ENCODE measurements at places on chromosomes 5 and 9. TPM values are rescaled to one million over a fixed set of nuclear protein-coding genes. Genes with fewer than 3 reads are reported as not detected.

GRCh38 chr5:659496-660263 lies 33.5 kb downstream of the TPPP start:
- no peaks in the 10 kb centered on the region for H3K4me1 ChIP-seq
- H3K4me3 ChIP-seq, result no peak overlapping the region
- no peaks in the 10 kb centered on the region for H3K27me3 ChIP-seq
- no peak for DNase-seq
- H3K36me3 ChIP-seq, result peaks cover 9% of the 10 kb centered on the region

- no peak overlapping the region for H3K27ac ChIP-seq
- H3K27me3 ChIP-seq, result no peaks in the 10 kb centered on the region
- no peak overlapping the region for H3K4me3 ChIP-seq
- DNase-seq, result no peak
- peaks cover 9% of the 10 kb centered on the region for H3K4me1 ChIP-seq
Measured at GRCh38 chr9:101434998-101435397, 576 bp downstream of the ALDOB start.

DNA sequence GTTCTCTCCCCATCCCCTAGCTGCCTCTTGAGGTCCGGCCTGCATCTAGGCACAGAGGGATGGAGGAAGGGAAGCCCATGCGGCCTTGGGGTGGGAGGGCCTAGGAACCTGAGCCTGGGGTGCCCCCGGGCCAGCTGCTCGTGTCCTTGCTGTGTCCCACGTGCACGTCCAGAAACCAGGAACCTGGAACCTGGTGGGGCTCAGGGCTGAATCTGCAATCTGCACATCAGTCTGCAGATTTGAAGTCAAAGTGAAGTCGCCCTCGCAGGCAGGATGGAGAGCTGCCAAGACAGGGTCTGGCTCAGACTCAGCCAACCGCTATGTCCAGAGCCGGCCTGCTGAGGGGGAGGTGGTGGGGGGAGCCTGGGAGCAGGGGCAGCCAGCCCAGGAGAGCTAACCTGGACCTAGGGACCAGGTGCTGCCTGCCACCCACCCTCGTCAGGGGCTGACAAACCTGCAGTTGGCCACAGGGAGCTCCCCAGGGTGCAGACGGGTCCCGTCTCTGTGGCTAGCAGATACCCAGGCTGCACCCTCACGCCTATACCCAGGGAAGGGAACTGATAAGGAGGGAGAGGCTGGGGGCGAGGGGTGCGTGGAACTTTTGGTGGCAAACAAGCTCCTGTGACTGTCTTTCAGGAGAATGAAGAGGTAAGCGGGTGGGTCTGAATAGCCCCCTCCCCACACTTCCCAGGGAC lies 103.5 kb upstream of the SIMC1 start:
- no peaks in the 10 kb centered on the region for H3K4me1 ChIP-seq
- no peak overlapping the region for H3K27ac ChIP-seq
- no peaks in the 10 kb centered on the region for H3K36me3 ChIP-seq
- no peaks in the 10 kb centered on the region for H3K27me3 ChIP-seq

GRCh38 chr5:139342423-139342723 lies 719 bp downstream of the PAIP2 start:
- no peaks in the 10 kb centered on the region for H3K36me3 ChIP-seq
- H3K27me3 ChIP-seq, result no peaks in the 10 kb centered on the region
- H3K4me3 ChIP-seq, result peak overlapping the region; percentile 92

GRCh38 chr9:34382054-34382453 lies 5.4 kb upstream of the MYORG start:
- DNase-seq, result no peak
- H3K27me3 ChIP-seq, result no peaks in the 10 kb centered on the region
- H3K36me3 ChIP-seq, result no peaks in the 10 kb centered on the region
- no peak overlapping the region for H3K4me3 ChIP-seq

GRCh38 chr5:157518963-157519362 lies 56.6 kb downstream of the ADAM19 start:
- H3K27me3 ChIP-seq, result no peaks in the 10 kb centered on the region
- no peaks in the 10 kb centered on the region for H3K4me1 ChIP-seq
- H3K27ac ChIP-seq, result no peak overlapping the region
- DNase-seq, result no peak
- H3K36me3 ChIP-seq, result no peaks in the 10 kb centered on the region

GRCh38 chr9:93968451-93969327 lies 13.5 kb upstream of the BARX1 start:
- no peak overlapping the region for H3K27ac ChIP-seq
- no peak overlapping the region for H3K4me3 ChIP-seq
- H3K27me3 ChIP-seq, result no peaks in the 10 kb centered on the region
- DNase-seq, result no peak
- no peaks in the 10 kb centered on the region for H3K4me1 ChIP-seq

- no peaks in the 10 kb centered on the region for H3K36me3 ChIP-seq
- no peak overlapping the region for H3K4me3 ChIP-seq
- H3K4me1 ChIP-seq, result no peaks in the 10 kb centered on the region
- DNase-seq, result no peak
- no peak overlapping the region for H3K27ac ChIP-seq
Measured at GRCh38 chr9:71303351-71303750, 181.9 kb upstream of the TRPM3 start.

DNA sequence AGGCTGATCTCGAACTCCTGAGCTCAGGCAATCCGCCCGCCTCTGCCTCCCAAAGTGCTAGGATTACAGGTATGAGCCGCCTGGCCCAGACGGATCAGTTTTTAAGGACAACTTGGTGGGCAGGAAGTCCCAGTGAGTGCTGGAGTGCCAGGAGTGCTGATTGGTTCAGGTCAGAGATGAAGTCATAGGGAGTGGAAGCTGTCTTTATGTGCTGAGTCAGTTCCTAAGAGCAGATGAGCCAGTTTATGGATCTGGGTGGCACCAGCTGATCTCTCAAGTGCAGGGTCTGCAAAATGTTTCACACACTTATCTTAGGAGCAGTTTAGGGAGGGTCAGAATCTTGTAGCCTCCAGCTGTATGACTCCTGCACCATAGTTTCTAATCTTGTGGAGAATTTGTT lies 292.1 kb upstream of the ELAVL2 start:
- DNase-seq, result no peak
- no peaks in the 10 kb centered on the region for H3K27me3 ChIP-seq
- H3K4me1 ChIP-seq, result no peaks in the 10 kb centered on the region

DNA sequence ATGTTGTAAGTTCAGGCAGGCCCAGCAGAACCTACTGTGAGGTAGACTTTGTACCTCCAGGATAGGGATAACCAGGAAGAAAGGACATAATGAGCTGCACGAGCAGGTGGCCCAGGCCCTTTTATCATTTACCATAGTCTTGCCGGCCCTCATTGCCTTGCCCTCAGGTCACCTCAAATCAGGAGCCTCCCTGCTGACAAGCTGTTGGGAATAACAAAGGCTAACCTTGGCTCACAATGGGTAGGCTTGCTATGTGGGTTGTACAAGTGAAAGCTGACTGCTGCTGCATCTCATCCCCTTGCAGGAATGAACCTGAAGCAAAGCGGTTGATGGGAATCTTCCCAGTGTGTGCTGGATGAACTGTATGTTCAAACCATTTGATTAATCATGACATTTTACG lies 159.5 kb upstream of the ACTBL2 start:
- no peaks in the 10 kb centered on the region for H3K27me3 ChIP-seq
- no peaks in the 10 kb centered on the region for H3K4me1 ChIP-seq

GRCh38 chr5:135239453-135240282 lies 159.4 kb downstream of the MACROH2A1 start:
- no peaks in the 10 kb centered on the region for H3K27me3 ChIP-seq
- DNase-seq, result no peak
- H3K27ac ChIP-seq, result no peak overlapping the region
- no peak overlapping the region for H3K4me3 ChIP-seq
- no peaks in the 10 kb centered on the region for H3K4me1 ChIP-seq
- no peaks in the 10 kb centered on the region for H3K36me3 ChIP-seq

- H3K4me1 ChIP-seq, result peaks cover 10% of the 10 kb centered on the region
- DNase-seq, result no peak
- H3K36me3 ChIP-seq, result no peaks in the 10 kb centered on the region
Measured at GRCh38 chr5:115414406-115415142, 118.1 kb upstream of the CCDC112 start.

- DNase-seq, result no peak
- H3K27ac ChIP-seq, result peak overlapping the region; percentile 89
- H3K36me3 ChIP-seq, result 0 out of 2 replicates have a peak, but pooled peaks cover 1% of the 10 kb centered on the region
- H3K4me3 ChIP-seq, result peak overlapping the region; percentile 96
- peaks cover 24% of the 10 kb centered on the region for H3K4me1 ChIP-seq
Measured at GRCh38 chr9:37486256-37486615, 488 bp downstream of the POLR1E start.

DNA sequence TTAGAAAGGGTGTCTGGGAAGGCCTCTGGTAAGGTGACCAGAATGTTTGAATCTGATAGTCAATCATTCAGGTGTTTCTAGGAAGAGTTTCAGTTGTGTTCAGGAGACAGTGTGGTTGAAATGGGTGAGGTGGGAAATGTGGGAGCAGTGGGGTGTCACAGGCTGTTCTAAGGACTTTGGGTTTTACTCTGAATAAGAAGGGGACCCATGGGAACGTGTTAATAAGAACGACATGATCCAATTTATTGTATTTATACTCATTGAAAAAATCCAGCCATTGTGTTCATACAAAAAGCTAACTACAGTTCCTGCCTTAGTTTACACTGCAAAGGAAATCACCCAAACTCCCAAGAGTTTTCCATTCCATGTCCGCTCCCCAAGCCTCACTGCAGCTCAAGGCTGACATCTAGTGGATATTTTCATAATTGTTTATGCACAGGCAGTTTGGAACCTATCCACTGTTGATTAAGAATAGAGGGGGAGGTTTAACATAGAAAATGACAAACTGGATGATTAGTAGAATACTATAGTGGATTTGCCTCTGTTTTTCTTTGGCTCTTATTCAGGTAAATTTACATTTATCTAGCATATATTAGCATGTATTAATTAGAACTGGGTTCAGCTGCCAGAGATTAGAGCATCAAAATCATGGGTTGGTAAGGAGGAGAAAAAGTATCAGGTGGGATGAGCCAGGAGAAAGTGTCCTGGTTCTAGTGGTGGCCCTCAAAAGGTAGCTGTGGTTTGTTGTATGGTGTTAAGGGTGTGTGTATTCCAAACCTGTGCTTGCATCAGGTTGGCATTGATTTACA lies 17.7 kb downstream of the CAVIN4 start:
- H3K27me3 ChIP-seq, result no peaks in the 10 kb centered on the region
- H3K27ac ChIP-seq, result no peak overlapping the region
- DNase-seq, result peak; percentile 51
- no peak overlapping the region for H3K4me3 ChIP-seq
- H3K4me1 ChIP-seq, result 0 out of 2 replicates have a peak, but pooled peaks cover 5% of the 10 kb centered on the region

- H3K4me1 ChIP-seq, result peaks cover 3% of the 10 kb centered on the region
- no peak for DNase-seq
- no peaks in the 10 kb centered on the region for H3K36me3 ChIP-seq
- H3K4me3 ChIP-seq, result no peak overlapping the region
- no peaks in the 10 kb centered on the region for H3K27me3 ChIP-seq
Measured at GRCh38 chr5:89936576-89936975, 473.0 kb downstream of the CETN3 start.

The OSMR gene
- not detected for total RNA-seq

The ANKRD31 gene
- total RNA-seq, result 0.66 TPM

The CHSY3 gene
- 0.46 TPM for total RNA-seq
